ENCODE measurements at places on chromosomes 2 and 18. TPM values are rescaled to one million over a fixed set of nuclear protein-coding genes. Genes with fewer than 3 reads are reported as not detected.

Gene CWC22
- 12.3 TPM for total RNA-seq

Gene CEBPZ
- 48.5 TPM for total RNA-seq

Gene ITGB6
- 7.6 TPM for total RNA-seq

Gene IL1F10
- total RNA-seq: not detected

Gene RAPGEF4
- total RNA-seq: 0.62 TPM

Gene PARD3B
- 7.0 TPM for total RNA-seq

Gene PLB1
- total RNA-seq: 1.9 TPM

- DNase-seq: no peak
Measured at GRCh38 chr18:63137999-63138435, 181.6 kb downstream of the BCL2 start.

GRCh38 chr18:79395761-79396404, at the start of gene NFATC1:
NFATC1 (plus strand) TSS chr18:79395930; CDS start chr18:79396225, 295 bp downstream.
- peak; percentile 59 for DNase-seq

DNA sequence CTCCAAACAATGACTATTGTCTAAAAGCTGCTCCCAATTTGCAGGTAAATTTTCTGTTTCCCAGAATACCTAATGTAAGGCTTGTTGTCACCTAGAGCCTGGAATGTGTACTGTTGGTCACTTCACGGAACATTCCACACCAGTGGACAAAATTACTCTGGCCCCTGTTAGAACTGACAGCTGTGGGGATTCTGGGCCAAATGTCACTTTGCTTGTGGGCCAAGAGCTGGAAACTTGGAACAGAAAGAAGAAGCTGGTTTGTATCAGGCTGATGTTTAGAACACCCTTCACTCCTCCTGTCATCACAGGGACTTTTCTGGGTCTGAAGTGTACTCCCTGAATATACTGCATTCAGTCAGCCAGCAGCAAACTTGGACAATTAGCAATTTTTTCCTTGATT, 495.6 kb upstream of the SYT4 start:
- DNase-seq: no peak

DNA sequence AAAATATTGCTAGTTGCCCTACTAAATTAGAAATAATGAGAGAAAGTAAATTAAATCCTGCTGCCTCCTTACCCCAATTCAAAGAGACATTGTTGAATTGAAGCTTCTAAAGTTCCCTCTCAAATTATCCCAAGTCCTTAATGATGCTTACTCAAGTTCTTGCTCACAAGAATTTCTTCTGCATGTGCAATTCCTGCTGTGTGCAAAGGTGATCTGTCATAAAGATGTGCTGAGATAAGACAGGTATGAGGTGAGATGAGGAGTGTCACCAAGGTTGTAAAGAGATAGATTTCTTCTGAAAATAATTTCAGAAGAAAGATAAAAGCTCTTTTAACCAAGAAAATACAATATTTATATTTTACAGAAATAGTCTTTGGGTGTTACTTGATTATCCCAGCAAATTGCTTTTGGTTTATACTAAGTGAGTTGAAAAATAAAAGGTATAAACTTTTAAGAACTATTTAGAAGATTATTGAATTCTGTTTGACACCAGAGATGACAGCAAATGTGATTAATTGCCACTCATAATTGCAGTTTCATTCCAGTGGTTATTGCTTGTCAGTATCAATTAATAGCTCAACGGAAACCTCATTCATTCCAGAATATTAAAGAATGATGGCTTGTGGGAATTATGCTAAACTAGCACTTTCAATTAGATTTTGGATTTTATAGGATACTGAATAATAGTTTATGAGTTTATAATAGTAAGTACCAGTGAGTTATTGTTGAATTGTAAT, 674.3 kb downstream of the STK39 start:
- no peak for DNase-seq

GRCh38 chr2:40485318-40485717, 33.4 kb upstream of the SLC8A1 start:
- no peak for DNase-seq

- DNase-seq: no peak
Measured at GRCh38 chr2:898319-898718, 52.3 kb upstream of the SNTG2 start.

- no peak for DNase-seq
Measured at GRCh38 chr2:193469251-193469650, 1274.5 kb upstream of the TMEFF2 start.

GRCh38 chr2:126970583-126970982, 71.9 kb downstream of the TEX51 start:
- no peak for DNase-seq

- DNase-seq: no peak
Measured at GRCh38 chr18:34357944-34358580, 133.3 kb upstream of the NOL4 start.

GRCh38 chr18:22456547-22456946, 38.8 kb upstream of the CTAGE1 start:
- no peak for DNase-seq

DNA sequence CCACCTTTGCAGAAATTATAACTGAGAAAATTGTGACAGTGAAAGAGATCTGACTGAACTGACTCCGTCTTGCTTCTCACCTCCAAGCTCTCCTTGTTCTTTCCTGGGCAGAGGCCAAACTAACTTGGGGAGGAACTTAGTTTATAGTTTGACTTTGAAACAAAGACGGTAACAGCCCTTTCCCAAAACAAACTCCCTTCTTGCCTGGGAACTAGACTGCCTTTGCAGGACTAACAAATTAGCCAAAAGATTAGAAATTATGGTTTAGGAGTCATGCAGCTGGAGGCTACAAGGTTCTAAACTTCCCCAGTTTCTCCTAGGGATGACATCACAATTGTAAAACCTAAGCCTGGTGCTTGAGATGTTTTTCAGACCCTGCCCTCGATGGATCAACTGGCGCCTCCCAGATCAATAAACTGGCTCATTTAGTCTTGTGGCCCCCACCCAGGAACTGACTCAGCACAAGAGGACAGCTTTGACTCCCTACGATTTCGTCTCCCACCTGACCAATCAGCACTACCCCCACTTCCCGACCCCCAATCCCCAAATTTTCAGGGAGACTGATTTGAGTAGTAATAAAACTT, 137.7 kb downstream of the ALPK2 start:
- DNase-seq: no peak

GRCh38 chr2:85017411-85018048, 46.6 kb downstream of the KCMF1 start:
- no peak for DNase-seq

DNA sequence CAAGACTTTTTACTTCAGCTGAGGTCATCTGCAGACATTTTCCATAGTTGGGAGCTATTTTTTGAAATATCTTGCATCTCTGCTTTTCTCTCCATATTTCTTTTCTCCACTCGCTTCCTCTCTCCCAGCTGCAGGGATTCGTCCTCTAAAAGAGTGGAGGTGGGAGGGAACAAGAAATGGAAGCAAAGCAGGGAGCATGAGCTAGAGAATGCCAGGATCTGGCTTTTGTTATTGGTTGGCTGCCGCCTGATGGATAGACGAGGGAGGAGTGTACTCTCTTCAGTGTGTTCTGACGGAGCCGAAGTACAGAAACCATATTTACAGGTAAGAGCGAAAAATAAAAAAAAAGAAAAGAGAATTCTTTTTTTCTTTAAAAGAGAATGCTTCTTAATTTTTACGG, at the start of gene CSRNP3:
Gene CSRNP3, plus strand, starts transcription at position 282 of the 400 bp plus-strand sequence. CDS start 125,368 bp downstream, outside the sequence.
- DNase-seq: peak; percentile 88

DNA sequence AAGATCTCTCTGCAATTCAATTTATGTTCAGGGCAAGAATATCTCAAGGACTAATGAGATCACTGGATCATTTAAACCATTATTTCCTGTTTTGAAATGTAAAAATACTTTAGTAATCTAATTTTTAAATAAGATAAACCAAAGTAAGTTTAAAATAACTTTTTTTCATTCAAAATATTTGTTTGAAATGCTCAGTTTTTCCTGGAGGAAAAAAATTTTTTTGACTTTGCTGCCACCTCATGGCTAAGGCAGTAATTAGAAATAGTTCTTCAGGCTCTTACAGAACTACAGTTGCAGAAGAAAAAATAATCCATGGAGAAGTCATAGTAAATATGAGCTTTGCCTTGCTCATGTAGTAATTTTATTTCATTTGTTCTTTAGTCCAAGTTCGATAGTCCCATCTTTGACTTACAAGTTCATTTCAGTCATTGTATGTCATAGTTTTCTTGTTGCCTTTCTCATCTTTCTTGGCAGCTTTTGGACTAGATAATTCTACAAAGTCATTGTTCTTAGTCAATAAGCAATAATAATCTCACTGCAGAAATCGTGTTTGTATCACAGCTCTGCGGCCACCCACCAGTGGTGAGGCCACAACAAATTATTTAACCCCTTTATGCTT, 127.4 kb downstream of the DPP4 start:
- DNase-seq: peak; percentile 2

GRCh38 chr2:36544638-36545338, 53.2 kb downstream of the FEZ2 start:
- no peak for DNase-seq

DNA sequence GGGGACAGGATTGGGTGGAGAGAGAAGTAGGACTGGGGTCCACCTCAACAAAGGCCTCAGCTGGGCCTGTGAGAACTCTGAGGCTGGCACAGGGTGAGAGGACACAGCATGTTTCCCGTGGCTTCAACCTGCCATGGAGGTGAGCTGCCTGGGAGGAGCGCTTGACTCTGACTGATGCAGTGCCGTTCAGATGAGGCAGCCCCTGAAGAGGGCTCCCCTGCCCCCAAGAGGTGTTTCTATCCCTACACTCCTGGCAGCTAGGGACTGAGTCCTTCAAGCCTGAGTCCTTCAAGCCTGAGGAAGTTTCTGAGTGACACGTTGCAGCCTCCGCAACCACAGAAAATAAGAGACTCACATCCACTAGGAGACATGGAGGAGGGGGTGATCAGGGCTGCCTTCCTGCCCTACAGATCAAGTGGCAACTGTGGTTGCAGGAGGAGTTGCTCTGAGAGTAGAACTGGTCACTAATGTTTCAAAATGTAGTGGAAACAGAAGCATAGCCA, 49.6 kb upstream of the TMEM177 start:
- DNase-seq: no peak

- DNase-seq: no peak
Measured at GRCh38 chr2:113173542-113174375, at the start of gene PSD4. PSD4 (plus strand) TSS chr2:113173971; CDS start chr2:113182457, 8,486 bp downstream.
